ENCODE measurements at places on chromosomes 16 and 17.

DNA sequence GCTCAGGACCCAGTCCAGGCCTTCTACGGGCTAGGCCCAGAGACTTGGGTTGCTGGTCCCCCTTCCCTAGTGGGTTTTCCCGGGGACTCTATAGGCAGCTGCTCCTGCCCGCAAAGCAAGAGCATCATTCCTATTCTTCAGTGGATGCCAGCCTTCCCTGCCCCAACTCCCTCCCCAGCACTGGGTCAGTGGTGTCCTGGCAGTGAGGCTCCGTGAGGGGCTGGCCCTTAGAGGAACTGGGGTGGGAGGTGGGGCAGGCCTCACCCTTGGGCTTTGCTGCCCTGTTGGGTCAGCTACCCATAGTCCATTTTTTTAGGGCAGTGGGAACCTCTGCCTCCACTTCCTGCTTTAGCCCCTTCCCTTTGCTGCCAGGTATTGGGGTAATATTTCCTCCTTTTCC lies 7.9 kb upstream of the PLEKHG4 start:
- DNase-seq, result no peak

GRCh38 chr17:49567871-49568694 lies 7.6 kb upstream of the NXPH3 start:
- peak; percentile 71 for DNase-seq

GRCh38 chr17:30196504-30196903 lies 39.0 kb downstream of the SLC6A4 start:
- no peak for DNase-seq

DNA sequence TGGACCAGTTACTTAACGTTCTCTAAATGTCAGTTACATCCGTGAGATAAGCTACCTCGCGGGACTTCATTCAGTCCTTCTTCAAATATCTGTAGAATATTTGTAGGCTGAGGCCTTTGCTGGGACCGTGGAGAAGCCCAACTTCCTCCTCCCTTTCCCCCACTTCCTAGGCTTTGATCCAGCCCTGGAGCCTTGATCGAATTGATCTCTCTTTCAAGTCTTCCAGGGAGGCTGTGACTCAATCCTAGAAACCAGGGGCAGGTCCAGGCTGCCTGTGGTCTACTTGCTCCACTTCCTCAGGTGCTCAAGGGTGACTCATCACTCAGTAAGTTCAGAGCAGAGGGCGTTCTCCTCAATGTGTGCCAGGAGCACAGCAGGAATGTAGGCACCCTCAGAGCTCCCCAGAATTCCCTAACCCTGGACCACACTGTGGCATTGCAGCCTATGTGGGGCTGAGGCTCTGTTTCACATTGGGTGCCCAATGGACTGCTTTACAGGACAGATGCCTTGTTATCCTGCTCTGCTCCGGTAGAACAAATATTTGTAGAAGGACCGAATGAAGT lies 11.2 kb upstream of the CEP20 start:
- DNase-seq, result no peak

DNA sequence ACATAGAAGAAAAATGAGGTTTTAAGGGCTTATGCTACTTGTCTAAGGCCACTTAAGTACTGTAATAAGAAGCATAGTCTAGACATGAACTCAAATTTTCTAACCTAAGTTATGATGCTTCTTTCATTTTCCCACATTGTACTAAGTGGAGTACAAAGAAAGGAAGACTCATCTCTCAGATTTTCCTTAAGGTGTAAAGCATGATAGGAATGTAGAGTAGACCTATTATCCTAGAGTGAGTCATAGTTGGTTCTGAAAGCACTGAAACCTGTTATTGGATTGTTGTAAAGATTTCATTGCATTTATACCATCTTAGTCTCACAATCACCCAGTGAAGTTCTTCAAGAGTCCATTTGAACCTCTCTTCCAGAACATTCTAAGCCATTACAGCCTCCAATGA lies 343.8 kb downstream of the TOX3 start:
- no peak for DNase-seq

- DNase-seq, result no peak
These were observed 11.8 kb downstream of the DLX4 start for GRCh38 chr17:49980703-49981197.

- DNase-seq, result no peak
These were observed 6.1 kb upstream of the UQCRC2 start for GRCh38 chr16:21946889-21947635.

GRCh38 chr16:15521758-15522509 lies 87.5 kb downstream of the BMERB1 start:
- DNase-seq, result no peak

GRCh38 chr17:55037828-55038227 lies 69.3 kb downstream of the STXBP4 start:
- no peak for DNase-seq

DNA sequence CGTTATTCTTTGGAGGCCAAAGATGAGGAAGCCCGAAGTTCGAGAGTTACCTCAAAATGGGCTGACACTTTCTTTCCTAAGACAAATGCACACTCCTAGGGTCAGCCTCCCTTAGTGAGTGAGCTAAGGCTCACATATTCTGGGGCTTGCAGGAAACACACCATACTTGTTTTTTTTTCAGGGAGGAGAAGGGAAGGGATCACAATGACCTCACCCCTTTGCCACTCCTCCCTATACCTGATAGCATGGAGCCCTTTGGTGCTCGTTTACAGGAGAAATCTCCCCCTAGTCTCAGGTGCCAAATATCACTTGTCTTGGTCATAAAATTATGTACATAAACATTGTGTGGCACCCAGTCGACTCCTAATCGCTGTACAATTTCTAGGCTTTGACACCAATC lies 4.6 kb upstream of the TMEM100 start:
- no peak for DNase-seq

DNA sequence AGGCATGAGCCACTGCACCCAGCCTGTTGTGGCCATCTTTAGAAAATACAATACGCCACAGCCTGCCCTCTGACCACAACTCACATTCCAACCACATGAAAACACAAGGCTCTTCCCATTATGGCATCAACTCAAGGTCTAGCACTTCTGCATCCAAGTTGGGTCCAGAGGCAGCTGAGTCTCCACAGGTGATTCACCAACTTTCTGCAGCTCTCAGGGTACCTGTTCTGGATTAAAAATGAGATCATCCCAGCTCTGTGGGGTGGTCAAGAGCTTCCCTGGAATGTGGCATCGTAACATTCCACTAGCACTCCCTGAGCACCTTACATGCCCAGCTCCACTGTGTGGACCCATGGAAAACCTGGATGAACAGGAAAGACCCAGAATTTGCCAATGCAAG lies 9.9 kb upstream of the GUCY2D start:
- DNase-seq, result no peak

GRCh38 chr16:31430380-31431052 lies 2.4 kb upstream of the COX6A2 start:
- no peak for DNase-seq

GRCh38 chr17:34246446-34246845 lies 8.6 kb upstream of the CCL2 start:
- DNase-seq, result no peak

DNA sequence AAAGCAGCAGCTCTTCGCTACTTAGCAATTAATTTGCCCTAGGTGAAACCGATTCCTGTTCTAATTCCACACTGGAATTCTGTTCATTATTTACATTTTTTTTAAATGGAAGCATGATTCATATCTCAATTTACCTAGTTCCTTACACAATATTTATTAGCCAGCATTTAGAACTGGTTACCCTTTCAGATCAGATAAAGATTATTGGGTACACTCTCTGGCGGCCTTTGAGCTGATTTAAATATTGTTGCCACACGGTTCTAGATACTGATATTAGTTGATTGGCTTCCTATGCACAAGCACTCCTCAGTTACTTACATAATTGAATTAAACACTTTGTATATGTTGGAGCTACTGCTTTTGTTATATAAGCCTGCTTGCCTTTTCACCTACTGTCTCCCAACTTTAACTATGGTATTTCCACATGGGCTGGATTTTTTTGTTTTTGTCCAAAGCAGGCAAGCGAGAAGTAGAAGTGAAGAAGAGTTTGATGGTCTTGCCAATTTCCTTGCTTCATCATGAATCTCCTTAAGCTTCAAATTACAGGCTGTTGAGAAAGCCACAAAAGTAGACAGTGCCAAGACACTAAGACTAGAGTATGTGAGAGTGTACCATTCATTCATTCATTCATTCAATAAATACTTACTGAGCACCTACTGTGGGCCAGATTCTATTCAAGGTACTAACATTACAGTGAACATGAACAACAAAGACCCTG lies 3.9 kb upstream of the ALDH3A2 start:
- no peak for DNase-seq

DNA sequence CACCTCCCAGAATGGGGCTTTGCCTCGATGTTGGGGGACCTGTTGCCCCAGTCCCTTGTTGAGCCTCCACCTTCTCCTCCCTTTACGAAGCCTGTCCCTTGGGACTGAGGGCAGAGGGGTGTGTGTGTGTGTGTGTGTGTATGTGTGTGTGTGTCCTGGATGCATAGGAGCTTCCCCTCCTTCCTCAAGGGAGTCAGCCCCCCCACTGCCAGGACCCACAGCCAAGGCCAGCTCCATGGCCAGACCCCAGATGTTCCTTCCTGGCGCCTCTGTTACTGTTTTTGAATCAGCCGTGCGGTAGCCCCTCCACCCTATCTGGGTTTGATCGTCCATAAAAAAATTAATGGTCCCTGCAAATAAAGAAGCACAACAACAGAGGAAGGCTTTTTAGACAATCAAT lies 17.7 kb upstream of the DOK4 start:
- no peak for DNase-seq

DNA sequence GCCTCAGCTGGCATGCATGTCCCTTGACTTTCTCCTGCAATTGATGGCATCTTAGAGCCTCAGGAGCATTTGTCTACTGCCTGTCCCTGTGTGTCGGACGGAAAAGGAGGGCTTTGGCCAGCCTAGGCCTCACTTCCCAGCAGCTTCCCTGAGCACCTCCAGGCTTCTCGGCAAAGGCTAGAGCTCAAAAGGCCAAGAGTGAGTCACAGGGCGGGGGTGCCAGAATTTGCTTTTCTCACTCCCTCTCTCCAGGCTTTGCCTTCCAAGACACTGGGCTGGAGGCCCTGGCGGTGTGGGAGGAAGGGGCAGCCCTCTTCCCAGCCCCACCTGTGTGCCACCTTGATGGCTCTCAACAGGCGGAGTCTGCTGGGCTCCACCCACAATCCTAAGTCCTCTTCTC lies 107.3 kb upstream of the MAF start:
- DNase-seq, result no peak

DNA sequence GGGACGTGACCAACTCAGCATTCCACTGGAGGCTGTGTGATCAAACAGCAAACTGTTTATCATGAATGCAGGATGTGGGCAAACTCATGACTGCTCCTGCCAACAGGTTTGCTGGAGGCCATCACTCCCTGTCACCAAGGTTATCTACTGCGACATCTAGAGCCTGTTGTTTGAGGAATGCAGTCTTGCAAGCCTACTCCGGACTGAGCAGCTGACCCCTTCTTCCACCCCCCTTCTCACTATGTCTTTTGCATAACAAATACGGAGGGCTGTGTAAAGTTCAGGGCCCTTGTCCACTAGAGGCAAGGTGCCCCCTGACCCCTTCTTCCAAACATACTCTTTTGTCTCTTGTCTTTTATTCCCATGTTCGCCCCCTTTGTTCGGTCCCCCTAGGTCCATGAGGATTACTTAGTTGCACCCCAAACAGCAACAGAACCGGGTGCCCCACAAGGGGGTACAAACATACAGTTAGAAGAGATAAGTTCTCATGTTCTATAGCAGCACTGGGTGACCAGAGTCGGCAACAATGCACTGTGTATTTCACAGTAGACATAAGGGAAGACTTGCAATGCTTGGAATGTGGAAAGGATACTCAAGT lies 28.7 kb downstream of the MEAK7 start:
- DNase-seq, result no peak

DNA sequence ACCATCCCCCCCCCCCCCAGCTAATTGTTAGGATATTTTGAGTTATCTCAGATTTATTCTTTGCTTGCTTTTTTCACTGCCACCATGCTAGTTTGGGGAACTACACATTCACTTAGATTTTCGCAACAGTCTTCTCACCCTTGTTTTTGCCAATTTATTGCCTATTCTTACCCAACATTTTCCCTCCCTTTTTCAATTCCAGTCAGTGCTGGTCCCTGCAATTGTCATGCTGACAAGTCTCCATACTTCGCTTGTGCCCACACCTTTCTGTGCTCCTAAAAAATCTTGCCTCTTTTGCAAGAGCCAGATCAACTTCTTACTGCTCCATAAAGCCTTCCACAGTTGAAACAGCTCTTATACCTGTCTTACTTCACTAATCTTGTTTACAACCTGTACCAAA lies 16.3 kb downstream of the TNRC6A start:
- no peak for DNase-seq

DNA sequence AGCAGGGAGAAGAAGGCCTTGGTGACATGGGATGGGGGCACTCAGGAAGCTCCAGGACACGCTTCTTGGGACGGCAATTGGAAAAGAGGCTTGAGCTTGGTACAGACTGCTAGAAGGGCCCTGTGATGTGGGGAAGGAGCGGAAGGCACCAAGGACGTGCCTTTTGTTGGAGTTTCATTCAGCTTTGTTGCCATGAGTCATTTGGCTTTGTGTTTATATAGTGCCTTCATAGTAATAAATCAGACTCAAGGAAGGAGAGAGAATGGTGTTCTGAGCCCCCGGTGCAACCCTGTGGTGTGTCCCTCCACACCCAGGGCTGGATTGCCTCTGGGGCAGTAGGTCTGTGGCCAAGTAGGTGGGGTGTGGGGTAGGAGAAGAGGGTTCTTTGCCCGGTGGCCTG lies 7.4 kb upstream of the TBX4 start:
- no peak for DNase-seq

- DNase-seq, result no peak
These were observed 111.3 kb upstream of the SMURF2 start for GRCh38 chr17:64773386-64773835.
